T-helper 22 cell (primary cell): ENCODE measurements at places on chromosomes 12 and 14.

GRCh38 chr14:64782196-64782595, 78.0 kb downstream of the PLEKHG3 start:
- DNase-seq: no peak

DNA sequence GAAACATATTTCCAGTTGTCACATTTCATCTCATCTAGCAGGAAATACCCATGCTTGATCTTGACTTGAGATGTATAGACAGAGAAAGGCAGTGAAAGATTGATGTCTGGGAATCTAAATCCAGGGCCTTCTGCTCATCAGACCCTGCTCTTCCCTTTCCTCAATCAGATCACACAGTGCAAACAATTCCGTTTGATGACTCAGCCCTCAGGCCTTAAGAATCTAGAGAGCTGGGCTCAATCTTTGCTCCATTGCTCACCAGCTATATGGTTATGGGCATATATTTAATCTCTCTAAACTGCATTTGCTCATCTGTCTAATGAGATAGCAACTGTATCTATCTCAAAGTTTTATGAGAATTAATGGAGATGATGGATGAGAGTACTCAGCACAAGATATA, 201.8 kb upstream of the CCDC196 start:
- no peak for DNase-seq

GRCh38 chr12:45863332-45863731, 127.0 kb downstream of the SCAF11 start:
- no peak for DNase-seq

DNA sequence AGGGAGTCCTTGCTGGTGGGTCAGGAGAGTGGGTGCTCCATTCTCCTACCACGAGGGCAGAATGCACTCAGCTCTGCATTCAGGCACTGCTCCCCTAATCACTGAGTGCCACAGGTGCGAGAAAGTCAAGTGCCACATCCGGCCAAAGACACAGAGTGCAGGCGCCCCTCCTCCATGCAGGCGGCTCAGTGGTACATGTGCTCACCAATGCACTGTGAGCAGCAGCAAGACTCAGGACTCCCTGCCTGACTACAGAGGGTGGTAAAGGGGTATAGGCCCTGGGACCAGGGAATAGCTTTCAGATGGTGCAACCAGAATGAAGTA, 32.9 kb downstream of the ZFYVE21 start:
- DNase-seq: no peak

- DNase-seq: peak; percentile 59
Observed at GRCh38 chr12:121033625-121034349, 5.3 kb downstream of the OASL start.

- DNase-seq: no peak
Observed at GRCh38 chr12:7451756-7452155, 7.8 kb upstream of the CD163L1 start.
